ENCODE measurements at places on chromosomes 7 and 10.
A peak's percentile ranks its signal among the peaks of the same experiment; 100 is the strongest.

GRCh38 chr10:72611783-72612182 is 14.1 kb downstream of the MICU1 start:
- DNase-seq: no peak

- no peak for DNase-seq
Measured at GRCh38 chr10:54559498-54559897, 241.5 kb downstream of the PCDH15 start.

DNA sequence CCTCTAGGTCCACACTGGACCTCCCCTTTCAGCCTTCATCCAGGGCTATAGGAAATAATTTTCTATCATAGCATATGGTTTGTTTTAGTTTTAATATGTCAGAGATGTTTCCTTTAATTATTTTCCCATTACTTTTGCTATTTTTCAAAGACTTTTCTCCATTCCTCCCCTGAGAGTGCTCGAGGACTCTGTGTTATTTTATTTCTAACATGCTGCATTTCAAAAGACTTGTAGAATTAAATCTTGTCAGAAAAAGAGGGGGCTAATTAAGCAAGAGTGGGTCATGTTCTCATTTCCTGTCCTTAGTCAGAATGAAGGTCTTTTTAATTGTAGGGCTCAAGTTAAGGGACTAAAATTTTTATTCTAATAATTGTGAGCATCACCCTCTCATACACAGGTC is 71.6 kb upstream of the CTTNBP2 start:
- DNase-seq: no peak

DNA sequence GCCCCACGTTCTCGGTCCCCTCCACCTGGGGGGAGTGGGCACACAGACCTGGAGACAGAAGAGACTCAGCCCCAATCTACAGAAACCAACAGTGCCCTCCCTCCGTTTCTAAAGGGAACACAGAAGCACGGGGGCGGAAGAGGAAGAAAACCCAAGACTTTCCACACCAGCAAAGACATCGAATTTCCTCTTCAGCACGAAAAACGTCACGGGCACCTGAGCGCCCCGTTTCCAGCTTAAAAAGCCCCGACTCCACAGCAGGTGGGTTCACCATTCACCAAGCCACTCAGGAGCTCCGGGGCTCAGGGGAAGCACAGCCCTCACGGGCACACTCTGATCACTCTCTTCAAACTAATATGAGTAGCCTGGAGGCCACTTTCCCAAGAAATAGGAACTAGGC is 19.6 kb downstream of the NUDT1 start:
- no peak for DNase-seq

- no peak for DNase-seq
Measured at GRCh38 chr7:135687466-135687865, 25.2 kb downstream of the STMP1 start.

GRCh38 chr7:107196834-107197610 is 28.2 kb downstream of the HBP1 start:
- DNase-seq: peak; percentile 41

- DNase-seq: no peak
Measured at GRCh38 chr7:94222516-94222915, 172.2 kb upstream of the COL1A2 start.

- DNase-seq: no peak
Measured at GRCh38 chr10:61804414-61804813, 97.1 kb upstream of the ARID5B start.

- DNase-seq: no peak
Measured at GRCh38 chr10:122132331-122132755, 138.8 kb upstream of the BTBD16 start.

GRCh38 chr7:81007051-81007450 is 88.2 kb upstream of the SEMA3C start:
- no peak for DNase-seq
